Fibroblast of skin of left biceps (primary cell): ENCODE measurements at places on chromosomes 6 and 20.

GRCh38 chr6:13911337-13911736, 13.4 kb upstream of the RNF182 start:
- no peak for DNase-seq

GRCh38 chr20:57474816-57475215, 50.1 kb downstream of the CTCFL start:
- DNase-seq = no peak

DNA sequence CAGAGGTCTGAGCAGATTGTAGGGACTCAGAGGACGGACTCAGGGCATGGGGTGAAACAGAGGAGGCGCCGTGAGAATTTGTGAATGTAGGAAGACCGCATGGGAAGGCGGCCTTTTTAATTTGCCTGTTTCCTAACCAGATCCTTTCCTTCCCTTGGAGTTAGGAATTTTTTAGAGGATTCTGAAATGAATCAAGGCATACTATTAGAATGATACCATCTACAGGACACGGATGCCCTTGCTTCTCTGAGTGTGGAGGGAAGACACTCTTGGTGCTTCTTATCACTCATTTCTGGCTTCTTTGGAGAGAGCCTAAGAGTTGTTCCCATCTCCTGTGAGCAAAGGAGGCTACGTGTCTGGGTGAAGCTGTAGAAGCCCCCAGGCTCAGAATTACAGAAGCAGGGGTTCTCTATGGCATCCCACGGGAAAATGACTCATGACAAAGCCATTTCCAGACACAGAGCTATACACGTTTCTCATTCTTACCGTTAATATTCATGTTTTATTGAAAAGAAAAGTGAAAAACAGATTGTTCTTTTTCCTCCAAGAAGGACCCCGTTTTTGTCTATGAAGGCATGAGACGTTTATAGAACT, 148.5 kb downstream of the EDN3 start:
- DNase-seq = no peak

DNA sequence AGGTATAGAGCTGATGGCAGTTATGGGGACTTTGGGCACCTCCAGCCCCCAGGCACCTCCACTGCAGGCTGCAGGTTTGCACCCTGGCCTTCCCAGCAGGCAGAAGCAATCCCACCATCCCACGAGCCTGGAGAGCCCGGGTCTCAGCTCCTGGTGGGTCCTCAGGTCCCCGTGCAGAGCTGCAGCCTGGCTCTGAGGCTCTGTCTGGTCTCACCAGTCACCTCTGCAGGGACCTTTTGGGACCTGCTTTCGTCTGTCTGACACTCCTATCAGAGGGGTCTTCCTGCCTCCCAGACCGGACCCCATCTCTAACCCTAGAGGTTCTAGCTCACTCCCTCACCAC, 41.9 kb downstream of the FGD2 start:
- no peak for DNase-seq

- DNase-seq = no peak
Measured at GRCh38 chr6:106702451-106703110, 73.2 kb downstream of the QRSL1 start.

GRCh38 chr6:150327117-150327774, 41.6 kb upstream of the IYD start:
- DNase-seq = no peak
